ENCODE measurements at places on chromosomes 7 and 10. TPM values are rescaled to one million over a fixed set of nuclear protein-coding genes. Genes with fewer than 3 reads are reported as not detected.

DNA sequence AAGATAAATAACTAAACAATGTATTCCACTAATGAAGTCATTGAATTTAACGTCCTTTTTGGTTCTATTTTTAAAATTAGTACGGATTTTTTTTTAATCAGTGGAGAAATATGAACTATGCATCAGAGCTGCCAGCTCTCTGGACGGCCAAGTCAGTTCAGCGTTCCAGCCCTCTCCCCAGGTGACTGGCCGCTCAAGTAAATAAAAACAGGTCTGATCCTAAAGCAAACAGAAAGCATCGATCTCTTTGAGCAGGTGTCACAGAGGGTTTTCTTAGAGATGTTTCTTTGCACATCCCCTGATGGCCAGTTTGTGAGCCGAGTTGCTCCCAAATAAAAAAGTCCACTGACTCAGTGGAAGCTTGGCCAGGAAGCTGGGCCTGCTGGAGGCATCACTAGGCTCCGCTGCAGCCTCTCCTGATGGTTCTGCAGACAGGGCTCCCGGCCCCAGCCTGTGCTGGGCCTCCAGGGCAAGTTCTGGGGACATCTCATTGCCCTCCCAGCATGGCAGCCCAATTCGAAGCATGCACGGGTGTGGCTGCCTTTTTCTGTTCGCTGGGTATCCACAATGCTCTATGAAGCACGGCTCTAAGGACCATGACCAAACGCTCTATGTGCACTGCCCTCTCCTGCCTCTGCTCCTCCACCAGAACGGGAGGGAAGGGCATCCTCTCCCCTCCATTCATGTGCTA lies 74.7 kb upstream of the PPP2R2D start:
- no peak for DNase-seq

Gene STEAP4
- polyA plus RNA-seq = 0.38 TPM

Gene EPHB4
- 96.1 TPM for polyA plus RNA-seq

DNA sequence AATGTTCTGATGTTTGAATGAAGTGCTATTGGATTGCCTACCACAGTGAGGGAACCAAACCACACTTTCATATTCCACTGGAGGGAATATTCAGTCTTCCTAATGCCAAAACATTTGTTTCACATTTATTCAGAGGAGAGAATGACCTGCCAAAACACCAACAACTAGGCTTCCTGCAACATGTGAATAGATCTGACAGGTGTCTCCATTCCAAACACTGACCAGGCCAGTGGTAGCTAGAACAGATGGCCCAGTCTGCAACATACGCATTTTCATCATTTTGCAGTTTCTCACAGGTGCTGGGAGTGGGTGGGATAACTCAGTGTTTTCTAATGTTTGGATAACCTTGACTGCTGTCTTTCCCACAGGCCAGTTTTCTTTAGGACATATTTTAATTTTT lies 110.0 kb downstream of the RELN start:
- DNase-seq = no peak

DNA sequence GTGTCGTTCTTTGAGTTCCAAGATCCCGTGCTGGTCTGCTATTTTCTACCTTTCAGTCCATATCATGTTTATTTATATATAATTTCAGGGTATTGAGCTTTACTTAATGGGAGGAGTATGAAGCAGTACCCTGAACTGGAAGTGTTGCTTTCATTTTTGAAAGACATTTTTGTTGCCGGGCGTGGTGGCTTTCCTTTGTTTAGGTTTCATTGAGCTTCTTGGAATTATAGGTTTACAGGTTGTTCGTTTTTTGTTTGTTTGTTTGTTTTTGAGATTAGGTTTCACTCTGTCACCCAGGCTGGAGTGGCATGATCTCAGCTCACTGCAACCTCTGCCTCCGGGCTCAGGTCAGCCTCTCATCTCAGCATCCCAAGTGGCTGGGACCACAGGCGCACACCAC lies 7.4 kb downstream of the ZNF487 start:
- no peak for DNase-seq

GRCh38 chr7:40760987-40761386 lies 626.2 kb downstream of the SUGCT start:
- DNase-seq = no peak

Gene GRID1
- 1.9 TPM for polyA plus RNA-seq

GRCh38 chr7:111727905-111728634 lies 165.8 kb upstream of the IMMP2L start:
- no peak for DNase-seq

- DNase-seq = no peak
Observed at GRCh38 chr10:116554628-116555027, 8.9 kb downstream of the PNLIP start.

DNA sequence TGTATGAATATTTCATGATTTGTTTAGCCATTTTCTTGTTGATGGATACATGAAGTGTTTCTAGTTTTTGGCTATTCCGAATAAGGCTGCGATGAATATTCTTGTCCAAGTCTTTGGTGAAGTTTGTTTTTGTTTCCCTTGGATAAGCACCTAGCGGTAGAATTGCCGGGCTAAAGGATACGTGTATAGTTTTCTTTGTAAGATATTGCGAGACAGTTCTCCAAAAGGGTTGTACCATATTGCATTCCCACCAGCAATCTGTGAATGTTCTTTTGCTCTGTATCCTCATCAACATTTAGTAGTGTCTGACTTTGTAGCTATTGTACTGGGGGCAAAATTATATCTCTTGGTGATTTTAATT lies 142.6 kb downstream of the DOCK1 start:
- no peak for DNase-seq

- DNase-seq = no peak
Observed at GRCh38 chr10:75430000-75430763, 1.2 kb upstream of the LRMDA start.

Gene IKZF5
- polyA plus RNA-seq = 18.2 TPM

Gene PRRT4
- 1.2 TPM for polyA plus RNA-seq

GRCh38 chr7:140033036-140033435 lies 29.7 kb downstream of the PARP12 start:
- no peak for DNase-seq

- DNase-seq = no peak
Observed at GRCh38 chr10:133388973-133389818, 4.8 kb upstream of the MTG1 start.

- DNase-seq = no peak
Observed at GRCh38 chr10:52741851-52742250, 30.7 kb downstream of the MBL2 start.

DNA sequence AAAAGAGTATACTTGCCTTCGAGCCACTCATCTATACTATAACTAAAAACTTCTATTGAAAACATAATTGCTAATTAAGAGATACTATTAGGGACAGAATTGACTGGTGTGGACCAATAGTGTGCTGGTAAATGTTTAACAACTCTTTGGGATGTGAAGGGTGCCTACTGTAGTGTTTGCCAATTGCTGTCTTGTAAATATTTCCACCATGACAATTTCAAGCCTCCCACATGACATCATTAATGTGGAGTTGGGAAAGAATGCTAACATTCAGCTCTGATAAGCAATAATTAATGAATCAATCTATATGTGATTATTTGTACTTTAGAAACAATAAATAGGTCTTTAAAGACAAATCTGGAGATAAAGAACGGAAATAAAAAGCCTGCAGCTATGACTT lies 136.8 kb downstream of the DGKB start:
- no peak for DNase-seq

- no peak for DNase-seq
Observed at GRCh38 chr10:7436490-7437100, 25.8 kb upstream of the SFMBT2 start.

Gene CALHM1
- 0.06 TPM for polyA plus RNA-seq

Gene WASHC2A
- polyA plus RNA-seq = 82.5 TPM

Gene TRPV5
- 0.65 TPM for polyA plus RNA-seq

Gene THSD7A
- 76.0 TPM for polyA plus RNA-seq

DNA sequence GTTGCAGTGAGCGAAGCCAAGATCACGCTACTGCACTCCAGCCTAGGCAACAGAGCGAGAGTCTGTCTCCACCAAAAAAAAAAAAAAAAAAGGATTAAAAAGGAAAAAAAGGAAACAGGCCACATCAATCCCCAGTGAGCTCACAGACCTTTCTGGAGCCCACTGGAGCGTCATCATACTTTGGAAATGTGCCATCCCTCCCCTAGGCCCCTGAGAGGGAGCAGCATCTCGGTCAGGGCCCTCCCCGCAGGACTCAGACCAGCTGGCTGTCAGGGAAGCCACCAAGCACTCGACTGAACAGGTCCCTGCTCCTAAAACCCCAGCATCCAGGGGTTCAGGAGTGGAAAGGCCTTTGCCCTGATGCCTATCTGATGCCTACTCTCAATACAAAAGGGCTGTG lies 97.9 kb upstream of the SH2B2 start:
- no peak for DNase-seq

Gene PPP1R17
- polyA plus RNA-seq = not detected

Gene SYT15B
- 3.6 TPM for polyA plus RNA-seq

Gene PCDH15
- 9.8 TPM for polyA plus RNA-seq

Gene CLEC5A
- polyA plus RNA-seq = 0.32 TPM

- DNase-seq = no peak
Observed at GRCh38 chr10:98608411-98608810, 161.7 kb upstream of the HPS1 start.

DNA sequence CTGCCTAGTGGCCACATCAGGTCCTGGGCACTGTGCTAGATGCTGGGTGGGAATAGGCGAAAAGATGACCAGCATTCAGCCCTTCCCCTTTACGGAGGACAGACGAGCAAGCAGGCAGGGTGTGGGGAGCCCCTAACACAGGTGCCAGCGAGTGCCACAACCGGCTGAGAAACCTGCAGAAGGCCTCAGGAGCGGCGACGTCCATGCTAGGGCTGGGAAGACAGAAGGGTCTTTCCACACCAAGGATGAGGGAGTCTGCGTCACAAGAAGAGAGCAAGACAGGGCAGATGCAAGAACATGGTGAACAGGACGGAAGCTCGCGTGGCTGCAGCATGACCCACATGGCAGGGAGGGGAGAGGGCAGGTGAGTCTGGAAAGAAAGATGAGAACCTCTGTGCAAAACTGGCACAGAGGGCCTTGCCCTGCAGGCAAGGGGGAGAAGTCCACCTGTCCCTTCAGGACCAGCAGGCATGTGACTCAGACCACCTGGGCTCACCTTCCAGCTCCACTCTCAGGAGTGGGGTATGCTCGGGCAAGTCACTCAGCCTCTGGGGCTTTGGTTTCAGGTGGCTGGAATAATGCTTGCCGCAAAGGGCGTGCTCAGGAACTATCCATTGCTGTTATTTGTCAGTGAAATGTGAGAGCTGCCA lies 36.6 kb downstream of the KCNH2 start:
- DNase-seq = no peak

Gene C10orf105
- polyA plus RNA-seq = 0.16 TPM

Gene ANLN
- 27.2 TPM for polyA plus RNA-seq

DNA sequence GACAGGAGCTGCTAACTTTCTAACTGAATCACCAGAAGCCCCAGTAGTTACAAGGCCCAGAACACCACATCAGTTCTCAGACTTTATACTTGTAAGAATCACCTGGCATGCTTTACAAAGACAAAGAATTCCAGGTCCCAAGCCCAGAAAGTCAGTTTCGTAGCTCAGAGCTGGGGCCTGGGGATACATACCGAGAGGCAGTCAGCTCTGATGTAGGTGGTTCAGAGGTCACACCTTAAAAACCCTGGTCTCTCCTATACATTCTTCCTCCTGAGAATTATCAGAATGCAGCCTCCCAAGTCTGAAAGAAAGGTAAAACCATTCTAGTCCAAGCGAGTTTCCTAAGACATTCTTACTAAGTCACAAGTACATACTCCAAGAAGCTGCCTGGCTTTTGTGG lies 2.3 kb downstream of the GRB10 start:
- DNase-seq = no peak

Gene PON1
- 0.52 TPM for polyA plus RNA-seq

DNA sequence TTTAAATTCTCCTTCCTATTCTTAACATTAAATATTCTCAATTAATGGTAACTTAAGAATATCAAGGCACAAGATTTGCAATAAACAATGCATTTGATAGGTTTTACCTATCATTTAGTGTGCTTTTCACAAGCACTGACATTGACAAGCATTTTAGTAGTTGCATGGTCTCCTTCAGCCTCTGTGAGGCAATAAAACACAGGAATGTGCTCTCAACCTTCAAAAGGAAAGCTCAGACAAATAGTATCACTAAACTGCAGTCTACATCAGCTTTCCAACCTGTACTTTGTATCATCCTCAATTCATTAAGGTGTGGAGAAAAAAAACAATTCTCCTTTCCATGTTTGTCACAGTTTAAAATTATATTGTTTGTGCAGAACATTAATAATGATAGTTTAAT lies 51.1 kb upstream of the TSPAN13 start:
- no peak for DNase-seq

DNA sequence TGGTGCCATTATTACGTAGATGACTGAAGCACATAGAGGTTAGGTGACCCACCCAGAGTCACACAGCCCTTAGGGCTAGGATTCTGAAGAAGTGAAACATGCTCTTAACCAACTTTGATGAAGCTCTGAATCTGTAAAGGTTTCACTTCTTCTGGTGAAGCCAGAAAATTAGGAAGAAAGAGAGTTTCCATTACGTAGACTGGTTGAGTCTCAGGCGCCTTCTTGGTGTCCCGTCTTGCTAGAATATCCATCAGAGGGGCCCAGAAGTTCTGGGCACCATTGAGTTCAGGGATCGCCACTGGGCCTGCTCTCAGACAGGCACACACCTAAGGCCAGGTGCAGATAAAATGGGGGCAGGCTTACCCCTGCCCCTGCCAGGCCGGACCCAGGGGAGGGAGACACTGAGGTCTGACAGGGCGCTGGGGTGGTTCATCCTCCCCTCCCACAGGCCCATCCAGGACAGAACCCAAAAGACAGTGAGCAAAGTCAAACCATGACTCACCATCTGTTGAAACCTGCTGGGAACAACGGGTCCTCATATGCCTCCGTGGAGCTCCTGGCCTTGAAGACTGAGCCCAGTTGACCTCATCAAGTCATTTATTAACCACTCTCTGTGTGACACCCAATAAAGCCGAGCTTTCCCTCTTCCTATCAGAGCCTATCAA lies 33.2 kb downstream of the DRGX start:
- DNase-seq = no peak

Gene DNAJC30
- 9.9 TPM for polyA plus RNA-seq

Gene CYP3A4
- polyA plus RNA-seq = 0.20 TPM

- no peak for DNase-seq
Observed at GRCh38 chr7:2315787-2316186, 1.5 kb upstream of the SNX8 start.

Gene FLNC
- 12.1 TPM for polyA plus RNA-seq

Gene ZNF488
- polyA plus RNA-seq = 5.2 TPM

Gene BRAT1
- 22.8 TPM for polyA plus RNA-seq

- no peak for DNase-seq
Observed at GRCh38 chr7:149085866-149086265, 4.7 kb downstream of the ZNF786 start.

DNA sequence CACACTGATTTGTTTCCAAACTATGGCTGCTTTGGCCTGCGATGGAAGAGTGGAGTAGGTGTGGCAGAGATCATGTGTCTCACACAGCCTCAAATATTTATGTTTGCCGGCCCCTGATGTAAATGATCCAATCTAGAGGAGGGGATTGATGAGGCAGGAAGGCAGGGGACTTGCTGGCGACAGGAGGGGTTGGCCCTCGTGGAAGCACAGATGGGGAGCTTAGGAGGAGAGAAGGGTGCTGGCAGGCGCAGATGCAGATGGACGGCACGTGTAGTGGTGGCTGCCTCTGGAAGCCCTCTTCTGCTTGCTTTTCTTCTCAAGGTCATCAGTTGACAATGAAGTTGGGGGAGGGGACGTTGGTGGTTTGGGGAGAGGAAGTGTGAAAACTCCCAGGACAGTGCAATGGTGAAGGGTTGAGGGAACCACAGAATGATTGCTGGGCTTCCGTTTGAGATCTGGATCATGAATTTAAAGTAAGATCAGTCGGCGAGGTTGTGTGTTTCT lies 15.4 kb downstream of the COL13A1 start:
- no peak for DNase-seq

Data from left renal cortex interstitium (tissue), 4 donors.